ENCODE measurements at places on chromosomes 5 and 9.
A peak's percentile ranks its signal among the peaks of the same experiment; 100 is the strongest.

- no peak for DNase-seq
Observed at GRCh38 chr5:79109527-79110492, 1.8 kb upstream of the BHMT start.

GRCh38 chr9:714675-715074 is 126.8 kb upstream of the DMRT1 start:
- DNase-seq, result no peak

GRCh38 chr9:136075134-136075841 is 19.8 kb downstream of the NACC2 start:
- DNase-seq, result no peak

DNA sequence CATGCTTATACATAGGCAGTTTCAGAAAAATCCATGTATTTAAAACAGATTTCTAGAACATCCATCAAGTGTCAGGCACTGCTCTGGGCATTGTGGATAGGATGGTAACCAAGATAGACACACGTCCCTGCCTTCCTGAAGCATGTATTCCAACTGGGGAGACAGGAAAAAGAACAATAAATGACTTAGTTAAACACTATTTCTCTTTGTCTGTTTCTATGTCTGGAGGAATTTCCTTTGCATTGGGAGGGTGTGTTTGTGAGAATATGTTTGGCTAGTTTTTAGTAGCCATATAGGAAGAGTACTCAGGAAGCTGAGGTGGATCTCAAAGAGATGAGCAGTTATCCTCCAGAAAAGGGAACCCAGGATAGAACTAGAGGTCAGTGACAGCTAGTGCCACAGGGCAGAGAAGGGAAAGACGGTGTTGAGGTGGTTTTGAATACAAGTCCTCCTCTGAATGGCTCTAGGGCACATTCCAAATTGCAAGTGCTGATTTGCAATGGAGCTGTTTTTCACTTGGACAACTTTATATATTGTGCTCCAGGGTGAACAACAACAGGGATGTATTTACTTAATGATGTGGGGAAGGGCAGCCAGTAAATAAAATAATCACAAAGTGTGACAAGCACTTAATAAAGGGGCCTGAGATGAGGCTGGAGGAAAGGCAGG is 144.7 kb upstream of the SHB start:
- no peak for DNase-seq

- DNase-seq, result no peak
Observed at GRCh38 chr5:148012801-148013200, 51.0 kb upstream of the SPINK5 start.

GRCh38 chr5:170333161-170333910 is 35.8 kb upstream of the LCP2 start:
- DNase-seq, result no peak

GRCh38 chr5:18745988-18746615 is 1111.8 kb downstream of the TAF11L14 start:
- no peak for DNase-seq

DNA sequence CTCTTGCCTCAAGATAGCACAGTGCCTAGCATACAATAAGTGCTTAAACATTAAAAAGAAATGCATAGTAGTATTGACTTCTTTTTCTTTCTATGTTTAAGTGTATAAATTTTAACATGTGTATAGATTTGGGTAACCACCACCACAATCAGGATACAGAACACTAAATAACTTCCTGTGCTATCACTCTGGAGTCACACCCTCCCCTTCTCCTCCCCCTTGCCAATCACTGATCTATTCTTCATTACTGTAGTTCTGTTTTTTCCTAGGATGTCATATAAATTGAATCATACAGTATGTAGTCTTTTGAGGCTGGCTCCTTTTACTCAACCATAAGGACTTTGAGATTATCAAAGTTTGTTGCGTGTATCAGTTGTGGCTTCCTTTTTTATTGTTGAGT is 68.5 kb downstream of the OSTF1 start:
- no peak for DNase-seq

DNA sequence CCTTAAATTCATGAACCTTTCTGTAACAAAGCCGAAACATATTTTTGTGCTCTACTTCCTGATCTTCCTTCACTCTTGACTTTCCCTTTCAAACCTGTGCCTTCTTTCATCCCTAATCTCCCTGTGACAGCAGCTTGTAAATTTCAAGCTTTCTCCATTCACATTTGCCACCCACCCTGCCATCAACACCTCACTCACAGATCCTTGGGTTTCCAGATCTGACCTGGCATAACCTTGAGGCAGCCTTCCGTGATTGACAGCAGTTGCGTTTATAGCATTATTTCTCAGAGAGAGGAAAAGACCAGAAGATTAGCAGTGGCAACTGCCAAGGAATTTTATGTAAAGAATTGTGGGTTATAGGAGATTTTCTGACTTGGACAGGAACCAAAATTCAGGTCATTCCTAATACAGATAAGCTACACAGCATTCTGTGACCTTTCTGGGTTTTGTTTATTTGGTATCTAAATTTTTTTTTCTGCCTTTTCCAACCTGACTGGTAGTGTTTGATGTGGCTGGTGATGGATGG is 260.0 kb downstream of the NR2F1-AS1 start:
- no peak for DNase-seq

DNA sequence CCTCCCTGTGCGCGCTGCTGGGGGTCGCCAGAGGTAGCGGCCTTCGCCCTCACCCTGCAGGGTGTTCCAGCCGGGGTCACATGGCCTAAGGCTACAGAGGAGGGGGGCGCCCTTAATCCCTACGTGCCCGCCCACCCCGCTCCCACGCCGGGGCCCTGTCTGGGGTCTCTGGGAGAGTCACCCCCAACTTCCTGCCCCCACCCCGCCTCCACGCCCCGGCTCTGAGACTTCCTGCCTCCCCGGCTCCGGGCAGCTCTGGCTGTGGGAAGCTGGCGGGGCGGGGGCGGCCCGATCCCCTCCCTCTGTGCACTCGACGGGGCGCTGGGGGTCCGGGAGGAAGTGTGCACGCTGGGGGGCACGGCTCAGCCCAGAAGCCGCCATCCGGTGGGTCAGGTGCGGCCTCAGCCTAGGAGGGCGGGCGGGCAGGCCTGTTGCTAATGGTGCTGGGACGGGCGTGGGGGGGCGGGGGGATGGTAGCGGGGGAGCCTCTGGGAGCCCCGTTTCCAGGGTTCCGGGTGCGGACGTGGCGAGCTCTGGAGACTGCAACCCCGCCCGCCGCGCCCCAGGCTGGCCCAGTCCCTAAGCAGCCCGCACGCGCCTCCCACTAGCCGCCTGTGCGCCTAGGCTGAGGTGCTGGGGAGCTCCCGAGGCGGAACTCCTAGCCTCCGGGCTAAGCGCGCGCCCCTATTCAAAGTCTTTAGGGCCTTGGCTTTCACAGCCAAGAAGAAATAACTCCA is 61.6 kb downstream of the CXXC5 start:
- peak; percentile 35 for DNase-seq

- peak; percentile 38 for DNase-seq
Observed at GRCh38 chr5:149581192-149581861, at the start of gene ARHGEF37. Gene ARHGEF37 (plus strand): TSS chr5:149581498. CDS start chr5:149597770, 16,272 bp downstream.

DNA sequence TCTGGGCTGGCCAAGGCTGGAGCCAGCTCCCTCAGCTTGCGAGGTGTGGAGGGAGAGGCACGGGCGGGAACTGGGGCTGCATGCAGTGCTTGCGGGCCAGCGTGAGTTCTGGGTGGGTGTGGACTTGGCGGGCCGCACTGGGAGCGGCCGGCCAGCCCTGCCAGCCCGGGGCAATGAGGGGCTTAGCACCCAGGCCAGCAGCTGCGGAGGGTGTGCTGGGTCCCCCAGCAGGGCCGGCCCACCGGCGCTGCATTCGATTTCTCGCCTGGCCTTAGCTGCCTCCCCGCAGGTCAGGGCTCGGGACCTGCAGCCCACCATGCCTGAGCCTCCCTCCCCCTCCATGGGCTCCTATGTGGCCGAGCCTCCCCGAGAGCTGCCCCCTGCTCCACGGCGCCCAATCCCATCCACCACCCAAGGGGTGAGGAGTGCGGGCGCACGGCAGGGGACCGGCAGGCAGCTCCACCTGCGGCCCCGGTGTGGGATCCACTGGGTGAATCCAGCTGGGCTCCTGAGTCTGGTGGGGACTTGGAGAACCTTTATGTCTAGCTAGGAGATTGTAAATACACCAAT is 302.6 kb upstream of the ADAMTS16 start:
- no peak for DNase-seq

GRCh38 chr5:141806626-141807025 is 71.6 kb downstream of the PCDH1 start:
- no peak for DNase-seq

- DNase-seq, result no peak
Observed at GRCh38 chr9:20701060-20701459, 17.0 kb downstream of the FOCAD start.

DNA sequence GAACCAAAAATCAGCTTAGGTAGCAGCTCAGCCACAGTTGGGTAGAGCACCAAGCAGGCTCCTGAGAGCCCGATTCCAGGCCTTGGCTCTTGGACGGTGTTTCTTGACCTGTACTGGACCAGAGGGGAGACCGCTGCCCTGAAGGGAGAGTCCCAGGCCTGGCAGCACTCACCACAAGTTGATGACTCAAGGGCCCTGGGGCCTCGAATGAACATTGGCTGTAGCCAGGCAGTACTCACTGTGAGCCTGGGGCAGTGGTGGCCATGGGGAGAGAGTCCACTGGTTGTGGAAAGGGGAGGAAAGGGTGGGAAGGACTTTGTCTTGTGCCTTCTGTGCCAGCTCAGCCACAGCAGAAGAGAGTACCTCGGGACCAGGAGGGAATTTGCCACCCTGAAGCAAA is 166.1 kb downstream of the EDIL3 start:
- DNase-seq, result no peak

DNA sequence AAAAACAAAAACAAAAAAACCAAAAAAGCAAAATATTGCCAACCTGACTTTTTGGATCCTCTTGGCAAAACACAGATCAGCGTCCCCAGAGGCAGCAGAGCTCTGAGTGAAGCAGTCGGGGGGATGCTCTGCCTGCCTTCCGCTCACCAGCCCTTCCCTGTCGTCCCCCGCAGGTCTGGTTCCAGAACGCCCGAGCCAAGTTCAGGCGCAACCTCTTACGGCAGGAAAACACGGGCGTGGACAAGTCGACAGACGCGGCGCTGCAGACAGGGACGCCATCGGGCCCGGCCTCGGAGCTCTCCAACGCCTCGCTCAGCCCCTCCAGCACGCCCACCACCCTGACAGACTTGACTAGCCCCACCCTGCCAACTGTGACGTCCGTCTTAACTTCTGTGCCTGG is 20.7 kb downstream of the LHX2 start:
- DNase-seq, result no peak

DNA sequence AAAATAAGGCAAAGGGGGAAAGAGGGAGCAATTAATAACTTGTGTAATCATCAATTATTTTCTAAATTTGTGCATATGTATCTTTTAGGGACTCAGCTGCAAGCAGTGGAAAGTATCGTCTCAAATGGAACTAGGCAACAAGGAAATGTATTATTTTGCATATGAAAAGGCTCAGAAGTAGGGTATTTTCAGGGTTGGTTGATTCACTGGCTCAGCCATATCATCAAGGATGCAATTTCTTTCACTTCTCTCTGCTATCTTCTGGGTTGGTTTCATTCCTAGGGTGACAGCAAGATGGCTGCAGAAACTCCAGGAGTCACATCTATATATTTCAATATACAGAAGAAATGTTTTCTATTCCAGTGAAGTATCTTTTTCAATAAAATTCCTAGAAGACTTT is 509.8 kb downstream of the DMAC1 start:
- DNase-seq, result no peak

DNA sequence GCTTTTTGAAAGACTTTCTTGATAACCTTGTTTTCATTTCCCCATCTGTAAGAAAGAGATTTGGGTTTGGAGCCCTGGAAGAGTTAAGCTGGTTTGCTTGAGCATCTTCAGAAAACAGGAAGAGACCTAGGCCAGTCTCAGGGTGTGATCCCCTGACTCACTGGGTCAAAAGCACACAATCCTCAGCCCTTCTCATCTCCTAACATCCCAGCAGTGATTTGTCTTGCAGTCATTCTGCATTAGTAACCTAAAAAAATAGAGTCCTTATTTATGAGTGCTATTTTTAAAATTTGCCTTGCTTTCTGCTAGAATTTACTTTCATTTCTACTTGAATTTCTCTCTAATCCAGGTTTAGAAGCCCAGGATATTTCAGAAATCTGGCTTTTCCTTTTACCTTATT is 16.4 kb upstream of the ARSB start:
- no peak for DNase-seq

GRCh38 chr9:15300218-15300617 is 6.8 kb downstream of the TTC39B start:
- no peak for DNase-seq

DNA sequence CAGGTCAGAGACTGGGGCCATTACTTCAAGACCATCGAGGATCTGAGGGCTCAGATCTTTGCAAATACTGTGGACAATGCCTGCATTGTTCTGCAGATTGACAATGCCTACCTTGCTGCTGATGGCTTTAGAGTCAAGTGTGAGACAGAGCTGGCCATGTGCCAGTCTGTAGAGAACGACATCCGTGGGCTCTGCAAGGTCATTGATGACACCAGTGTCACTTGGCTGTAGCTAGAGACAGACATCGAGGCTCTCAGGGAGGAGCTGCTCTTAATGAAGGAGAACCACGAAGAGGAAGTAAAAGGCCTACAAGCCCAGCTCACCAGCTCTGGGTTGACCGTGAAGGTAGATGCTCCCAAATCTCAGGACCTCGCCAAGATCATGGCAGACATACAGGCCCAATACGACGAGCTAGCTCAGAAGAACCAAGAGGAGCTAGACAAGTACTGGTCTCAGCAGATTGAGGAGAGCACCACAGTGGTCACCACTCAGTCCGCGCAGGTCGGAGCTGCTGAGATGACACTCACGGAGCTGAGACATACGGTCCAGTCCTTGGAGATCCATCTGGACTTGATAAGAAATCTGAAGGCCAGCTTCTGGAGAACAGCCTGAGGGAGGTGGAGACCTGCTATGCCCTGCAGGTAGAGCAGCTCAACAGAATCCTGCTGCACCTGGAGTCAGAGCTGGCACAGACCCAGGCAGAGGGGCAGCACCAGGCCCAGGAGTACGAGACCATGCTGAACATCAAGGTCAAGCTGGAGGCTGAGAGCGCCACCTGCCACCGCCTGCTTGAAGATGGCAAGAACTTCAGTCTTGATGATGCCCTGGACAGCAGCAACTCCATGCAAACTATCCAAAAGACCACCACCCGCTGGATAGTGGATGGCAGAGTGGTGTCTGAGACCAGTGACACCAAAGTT is 9.3 kb downstream of the NIPBL start:
- DNase-seq, result no peak

DNA sequence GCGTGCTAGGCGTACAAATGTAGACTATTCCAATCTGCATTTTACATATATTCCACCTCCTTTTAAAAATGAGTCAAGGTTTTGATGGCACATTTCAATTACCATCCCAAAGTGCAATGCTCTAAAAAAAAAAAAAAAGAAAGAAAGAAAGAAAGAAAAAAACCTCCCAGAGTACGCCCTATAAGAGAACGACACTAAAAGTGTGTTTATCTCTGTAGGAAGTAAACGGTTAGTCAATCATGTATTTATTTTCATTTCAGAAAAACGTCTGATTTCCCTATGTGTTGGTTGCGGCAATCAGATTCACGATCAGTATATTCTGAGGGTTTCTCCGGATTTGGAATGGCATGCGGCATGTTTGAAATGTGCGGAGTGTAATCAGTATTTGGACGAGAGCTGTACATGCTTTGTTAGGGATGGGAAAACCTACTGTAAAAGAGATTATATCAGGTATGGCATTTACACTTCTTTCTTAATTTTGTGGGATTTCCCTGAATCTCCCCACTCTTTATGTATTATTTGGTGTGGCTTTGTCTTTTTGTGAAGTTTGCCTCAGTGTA is 1.1 kb downstream of the ISL1 start:
- DNase-seq, result no peak

GRCh38 chr5:177310757-177311391 is 824 bp downstream of the MXD3 start:
- no peak for DNase-seq

GRCh38 chr9:92293075-92293354 is 482 bp downstream of the IARS1 start:
- no peak for DNase-seq

GRCh38 chr9:19493174-19493811 is 84.5 kb downstream of the ACER2 start:
- DNase-seq, result peak; percentile 75
